ENCODE measurements at places on chromosomes 2 and 18. TPM values are rescaled to one million over a fixed set of nuclear protein-coding genes. Genes with fewer than 3 reads are reported as not detected.

RBM44 gene
- 3.2 TPM for total RNA-seq

TMEM247 gene
- not detected for total RNA-seq

- DNase-seq: no peak
Measured at GRCh38 chr2:237167038-237167437, 81.3 kb downstream of the COPS8 start.

GRCh38 chr2:158775273-158776027, 19.7 kb upstream of the DAPL1 start:
- DNase-seq: no peak

DNA sequence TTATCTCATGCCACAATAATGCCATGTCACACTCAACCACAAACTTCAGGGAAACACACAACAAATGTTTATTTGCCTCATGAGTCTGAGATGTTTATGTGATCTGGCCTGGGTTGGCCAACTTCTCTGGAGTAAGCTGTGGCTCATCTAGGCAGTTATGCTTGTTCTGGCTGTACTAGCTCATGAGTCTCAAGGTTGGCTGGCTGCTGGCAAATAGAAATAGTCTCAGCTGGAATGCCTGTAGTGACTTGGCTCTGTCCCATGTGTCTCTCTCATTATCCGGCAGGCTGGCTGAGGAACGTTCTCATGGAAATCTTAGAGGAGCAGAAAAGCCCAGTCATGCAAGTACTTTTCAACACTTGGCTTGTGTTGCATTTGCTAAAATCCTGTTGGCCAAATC, 234.9 kb upstream of the CDH2 start:
- peak; percentile 72 for DNase-seq

DNA sequence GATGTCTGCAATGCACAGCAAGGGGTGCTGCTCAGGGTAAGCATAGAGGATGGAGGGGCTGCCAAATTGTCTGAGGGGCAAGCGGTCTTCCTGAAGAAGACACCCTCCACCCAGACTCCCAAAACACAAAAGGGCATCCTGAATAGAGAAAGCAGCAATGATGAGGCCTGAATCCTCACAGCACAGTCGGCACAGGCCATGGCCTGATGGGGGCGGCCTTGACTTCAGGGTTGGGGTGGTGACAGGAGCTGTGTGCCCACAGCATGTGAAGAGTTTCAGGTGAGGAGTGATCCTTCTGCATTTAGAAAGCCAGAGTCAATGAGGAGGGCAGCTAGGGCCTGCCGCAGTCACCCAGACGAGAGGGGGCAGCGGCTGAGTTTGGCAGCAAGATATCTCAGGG, 159.4 kb downstream of the GALNT14 start:
- DNase-seq: no peak

- peak; percentile 78 for DNase-seq
Measured at GRCh38 chr2:177753682-177754491, 318.7 kb downstream of the PDE11A start.

DNA sequence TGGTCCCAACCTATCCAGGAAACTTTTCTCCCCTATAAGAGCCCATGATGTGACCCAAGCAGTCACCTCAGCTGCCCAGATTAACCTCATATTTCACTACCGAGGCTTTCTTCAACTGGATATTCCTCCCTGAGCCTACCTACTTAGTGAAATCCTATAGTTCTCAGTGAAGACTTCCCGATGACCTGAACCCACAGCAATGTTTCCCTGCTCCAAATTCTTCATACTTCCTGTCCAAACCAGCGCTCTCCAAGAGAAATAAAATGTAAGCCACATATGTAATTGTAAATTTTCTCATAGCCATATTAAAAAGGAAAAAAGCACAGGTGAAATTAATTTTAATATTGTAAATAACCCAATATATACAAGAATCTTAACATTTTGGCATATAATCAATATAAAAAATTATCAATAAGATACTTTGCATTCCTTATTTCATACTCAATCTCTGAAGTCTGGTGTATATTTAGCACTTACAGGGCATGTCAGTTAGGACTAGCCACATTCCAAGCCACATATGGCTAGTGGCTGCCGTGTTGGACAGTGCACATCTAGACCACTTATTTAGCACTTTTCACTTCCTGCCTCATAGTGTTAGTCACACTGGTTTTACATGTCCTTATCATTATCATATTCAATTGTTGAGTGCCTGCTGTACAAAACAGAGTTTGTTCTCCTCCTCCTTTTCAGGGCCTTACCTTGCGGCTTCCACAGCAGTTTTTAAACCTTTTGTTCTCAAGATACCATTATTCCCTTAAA, 1.9 kb upstream of the STAT4 start:
- DNase-seq: no peak

- DNase-seq: no peak
Measured at GRCh38 chr2:150376553-150377335, 110.7 kb downstream of the RND3 start.

DNA sequence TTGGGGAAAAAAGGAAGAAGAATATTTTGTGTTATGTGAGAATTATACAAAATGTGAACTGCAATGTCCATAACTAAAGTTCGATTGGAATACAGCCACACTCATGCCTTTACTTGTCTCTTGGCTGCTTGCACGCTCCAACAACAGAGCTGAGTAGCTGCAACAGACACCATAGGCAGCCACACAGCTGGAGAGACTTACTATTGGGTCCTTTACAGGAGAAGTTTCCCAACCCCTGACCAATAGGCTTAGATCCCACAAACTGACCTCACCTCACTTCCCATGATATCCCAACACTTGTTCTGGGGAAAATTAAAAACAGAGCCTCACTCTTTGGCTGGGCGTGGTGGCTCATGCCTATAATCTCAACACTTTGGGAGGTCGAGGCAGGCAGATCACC, 213.8 kb downstream of the SH3BP4 start:
- no peak for DNase-seq

DNA sequence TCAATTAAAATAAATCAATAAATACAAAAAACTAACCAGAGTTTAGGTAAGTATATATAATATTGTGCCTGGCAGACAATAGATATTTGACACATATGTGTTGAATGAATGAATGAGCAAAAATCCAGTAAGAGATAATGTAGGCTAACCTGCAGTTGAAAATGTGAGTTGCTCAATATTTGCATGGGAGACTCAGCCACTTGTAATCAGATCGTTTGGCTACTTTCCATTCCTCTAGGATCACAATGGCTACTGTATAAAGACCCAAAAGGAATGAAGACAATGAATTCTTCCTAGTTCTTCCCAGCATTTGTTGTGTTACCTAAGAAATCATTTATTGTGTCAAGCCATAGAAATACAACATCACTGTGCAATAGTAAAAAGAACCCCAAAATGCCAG, 25.3 kb downstream of the PIEZO2 start:
- DNase-seq: no peak

DNA sequence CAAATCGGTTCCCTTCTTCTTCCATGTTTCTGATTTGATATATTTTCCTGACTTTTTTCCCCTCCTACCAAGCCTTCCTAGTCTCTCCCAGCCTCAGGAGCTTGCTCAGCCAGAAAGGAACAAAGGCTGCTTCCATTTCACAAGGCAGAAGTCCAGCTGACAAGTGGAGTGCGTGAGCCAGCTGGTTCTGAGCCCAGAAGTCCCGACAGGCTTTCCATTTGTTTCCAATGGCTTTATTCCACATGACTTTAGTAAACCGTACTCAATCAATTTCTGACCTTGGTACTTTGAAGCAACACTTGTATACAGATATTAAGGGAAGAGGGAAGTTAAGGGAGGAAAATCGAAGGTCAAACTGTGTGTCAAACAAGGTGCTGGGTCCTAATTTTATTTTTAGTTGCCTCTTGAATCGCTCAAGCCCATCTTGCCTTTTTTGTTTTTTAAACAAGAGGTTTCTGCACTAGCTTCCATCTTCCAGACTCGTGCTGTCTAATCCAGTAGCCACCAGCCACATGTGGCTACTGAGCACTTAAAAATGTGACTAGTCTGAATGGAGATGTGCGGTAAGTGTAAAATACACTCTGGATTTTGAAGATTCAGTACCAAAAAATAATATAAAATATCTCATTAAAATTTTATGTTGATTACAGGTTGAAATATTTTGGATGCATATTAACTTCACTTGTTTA, 36.2 kb downstream of the WIPF1 start:
- peak; percentile 88 for DNase-seq

DYTN gene
- total RNA-seq: not detected

GRCh38 chr2:105802587-105802986, 57.9 kb downstream of the NCK2 start:
- DNase-seq: no peak

DNA sequence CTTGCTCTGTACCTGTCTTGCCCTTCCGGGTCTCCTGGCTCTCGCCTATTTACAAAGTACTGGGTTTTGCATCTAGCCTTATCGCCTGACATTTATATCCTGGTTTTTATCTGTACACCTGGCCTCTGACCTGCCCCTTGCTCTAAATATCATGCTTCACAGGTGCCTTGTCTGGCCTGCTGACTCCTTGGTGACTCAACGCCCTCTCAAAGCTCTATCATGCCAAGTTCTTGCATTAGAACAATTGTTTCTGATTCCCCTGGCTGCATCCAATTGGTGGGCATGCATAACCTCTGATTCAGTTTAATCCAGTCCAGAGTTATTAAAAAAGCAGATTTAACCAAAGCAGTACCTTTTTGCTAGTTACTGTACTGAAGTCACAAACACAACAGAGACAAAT, 113.9 kb upstream of the CCDC68 start:
- DNase-seq: no peak

DNA sequence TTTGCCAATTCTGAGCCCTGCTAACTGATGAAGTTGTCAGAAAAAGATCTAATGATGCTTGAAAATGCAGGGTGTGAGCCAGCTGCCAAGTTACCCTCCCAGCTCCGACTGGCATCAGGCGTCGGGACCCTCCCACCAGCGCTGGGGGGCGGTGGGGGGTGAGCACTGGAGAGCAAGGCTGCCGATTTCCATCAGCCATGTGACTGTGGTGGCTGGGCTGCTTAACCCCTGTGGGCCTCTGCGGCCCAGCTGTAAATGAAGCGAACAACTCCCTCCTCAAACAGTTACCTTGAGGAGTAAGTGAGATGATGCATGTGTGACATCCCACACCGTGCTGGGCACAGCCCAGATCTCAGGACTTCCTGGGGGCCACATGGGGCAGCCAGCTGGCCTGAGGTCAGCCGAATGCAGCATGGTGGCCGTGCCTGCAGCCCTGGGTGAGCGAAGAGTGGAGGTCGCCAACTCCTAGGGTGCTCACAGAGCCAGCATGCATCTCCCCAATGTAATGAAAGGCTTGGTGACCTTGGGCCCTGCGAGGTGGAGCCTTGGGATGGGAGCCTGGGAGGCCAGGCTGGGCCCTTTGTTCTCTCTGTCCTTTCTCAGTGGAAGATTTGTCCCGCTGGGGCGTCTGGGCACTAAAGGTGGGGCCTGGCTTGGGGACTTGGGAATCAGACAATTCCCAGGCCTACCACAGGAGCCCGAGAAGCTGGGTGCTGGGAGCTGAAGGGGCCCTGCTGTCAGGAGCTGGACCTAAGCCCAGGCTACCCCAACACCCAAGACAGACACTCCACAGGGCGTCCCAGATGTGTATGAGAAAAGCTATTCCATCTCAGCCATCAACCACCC, 25.1 kb downstream of the CIB4 start:
- DNase-seq: no peak

CTDP1 gene
- total RNA-seq: 19.8 TPM

- DNase-seq: no peak
Measured at GRCh38 chr2:128809259-128809636, 490.6 kb upstream of the HS6ST1 start.

- DNase-seq: no peak
Measured at GRCh38 chr2:230262246-230262645, 36.7 kb downstream of the SP140 start.

DNA sequence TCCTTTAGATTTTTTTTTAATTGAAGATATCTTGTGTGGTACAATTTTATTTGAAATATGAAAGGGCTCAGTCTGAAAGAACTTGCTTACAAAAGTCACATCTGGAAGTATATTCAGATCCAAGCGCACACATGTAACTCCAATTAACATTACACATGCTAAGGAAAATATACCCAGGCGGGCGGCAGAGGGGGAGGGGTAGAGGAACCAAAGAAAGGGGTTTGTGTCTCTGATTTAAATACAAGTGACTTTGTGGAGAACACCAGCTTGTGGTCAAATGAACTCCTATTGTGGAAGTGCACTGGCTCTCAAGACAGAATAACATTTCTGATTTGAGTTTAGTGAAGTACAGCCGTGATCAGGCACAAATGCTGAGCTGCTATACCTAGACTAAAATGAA, 280.2 kb upstream of the SOX11 start:
- no peak for DNase-seq

SDC1 gene
- 1.4 TPM for total RNA-seq

Measured in aorta (tissue), 5 donors.